NCI-H1930 (cell line): ENCODE measurements at places on chromosomes 3 and 15.

GRCh38 chr3:146104068-146104467, 56.9 kb downstream of the PLOD2 start:
- no peak for DNase-seq

- no peak for DNase-seq
Observed at GRCh38 chr3:10381336-10381735, 60.4 kb upstream of the SEC13 start.

DNA sequence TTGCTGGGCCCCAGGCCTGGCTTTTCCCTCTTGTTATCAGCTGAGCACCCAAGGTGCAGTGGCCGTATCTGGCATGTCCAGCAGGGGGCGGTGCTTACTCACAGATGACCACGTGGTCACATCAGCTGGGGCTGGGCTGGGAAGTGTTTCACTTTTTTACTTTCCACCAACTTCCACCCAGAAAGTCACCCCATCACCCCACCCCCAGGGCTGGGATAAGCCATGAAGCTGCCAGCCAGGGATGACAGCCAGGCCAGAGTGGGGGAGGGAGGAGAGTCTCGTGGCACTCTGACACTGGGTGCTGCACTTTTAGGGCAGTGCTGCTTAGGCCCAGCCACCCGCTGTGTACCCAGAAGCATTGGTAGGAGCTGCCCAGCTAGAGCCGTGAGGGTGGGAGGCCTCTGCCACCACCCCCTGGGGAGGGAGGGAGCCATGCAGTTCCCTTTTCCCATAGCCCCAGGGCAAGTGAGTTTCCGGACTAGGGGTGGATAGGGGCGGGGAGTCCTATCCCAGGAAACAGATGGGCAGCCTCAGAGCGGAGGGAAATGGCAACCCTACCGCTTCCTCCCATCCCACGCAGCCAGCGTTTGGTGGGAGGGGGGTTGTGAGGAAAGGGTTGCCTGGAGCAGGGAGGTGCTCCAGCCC, 6.1 kb downstream of the PPCDC start:
- DNase-seq = peak; percentile 14

- no peak for DNase-seq
Observed at GRCh38 chr3:16547561-16548357, 34.3 kb upstream of the RFTN1 start.

DNA sequence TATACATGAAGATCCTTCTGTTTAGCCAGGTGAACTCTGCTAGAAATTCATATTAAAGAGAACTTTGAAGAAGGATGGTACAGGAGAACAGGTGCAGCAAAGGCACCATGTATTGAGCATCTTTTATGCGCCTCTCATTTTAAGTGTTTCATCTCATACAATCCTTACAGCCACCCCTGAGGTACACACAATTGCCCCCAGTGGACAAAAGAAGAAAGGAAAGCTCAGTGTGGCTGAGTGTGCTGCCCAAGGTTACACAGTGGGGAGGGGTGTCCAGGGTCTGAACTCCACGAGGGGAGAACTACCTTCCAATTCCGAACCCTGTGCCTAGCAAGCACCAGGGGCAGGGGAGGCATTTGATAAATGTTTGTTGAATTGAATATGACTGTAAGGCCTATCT, 98.6 kb downstream of the MECOM start:
- DNase-seq = no peak
